ENCODE measurements at places on chromosomes 11 and 22. TPM values are rescaled to one million over a fixed set of nuclear protein-coding genes. Genes with fewer than 3 reads are reported as not detected.

CASP1 gene
- total RNA-seq = 3.1 TPM

CLTCL1 gene
- 3.4 TPM for total RNA-seq

MFNG gene
- total RNA-seq = 0.86 TPM

JAML gene
- not detected for total RNA-seq

CHADL gene
- total RNA-seq = not detected

SLC5A1 gene
- not detected for total RNA-seq

MS4A3 gene
- total RNA-seq = not detected

SLC43A3 gene
- total RNA-seq = 20.5 TPM

SORL1 gene
- total RNA-seq = 1.7 TPM

TRPC6 gene
- total RNA-seq = not detected

MPPED1 gene
- total RNA-seq = not detected

MAPK11 gene
- 15.4 TPM for total RNA-seq

CBLIF gene
- total RNA-seq = not detected

SLCO2B1 gene
- total RNA-seq = 2.0 TPM

SUSD2 gene
- 2.6 TPM for total RNA-seq

MOGAT2 gene
- total RNA-seq = 0.07 TPM

PKDREJ gene
- under 0.01 TPM for total RNA-seq

KCNJ1 gene
- total RNA-seq = not detected

SLC22A25 gene
- total RNA-seq = not detected

TBCEL gene
- total RNA-seq = 9.2 TPM

CEP126 gene
- total RNA-seq = 0.72 TPM

TENM4 gene
- total RNA-seq = 0.19 TPM
